ENCODE measurements at places on chromosomes 3 and 15. TPM values are rescaled to one million over a fixed set of nuclear protein-coding genes. Genes with fewer than 3 reads are reported as not detected.

GRCh38 chr15:76636059-76636458, 269.1 kb downstream of the SCAPER start:
- no peak for DNase-seq

GRCh38 chr15:66036859-66037258, 167.6 kb downstream of the RAB11A start:
- DNase-seq = no peak

DNA sequence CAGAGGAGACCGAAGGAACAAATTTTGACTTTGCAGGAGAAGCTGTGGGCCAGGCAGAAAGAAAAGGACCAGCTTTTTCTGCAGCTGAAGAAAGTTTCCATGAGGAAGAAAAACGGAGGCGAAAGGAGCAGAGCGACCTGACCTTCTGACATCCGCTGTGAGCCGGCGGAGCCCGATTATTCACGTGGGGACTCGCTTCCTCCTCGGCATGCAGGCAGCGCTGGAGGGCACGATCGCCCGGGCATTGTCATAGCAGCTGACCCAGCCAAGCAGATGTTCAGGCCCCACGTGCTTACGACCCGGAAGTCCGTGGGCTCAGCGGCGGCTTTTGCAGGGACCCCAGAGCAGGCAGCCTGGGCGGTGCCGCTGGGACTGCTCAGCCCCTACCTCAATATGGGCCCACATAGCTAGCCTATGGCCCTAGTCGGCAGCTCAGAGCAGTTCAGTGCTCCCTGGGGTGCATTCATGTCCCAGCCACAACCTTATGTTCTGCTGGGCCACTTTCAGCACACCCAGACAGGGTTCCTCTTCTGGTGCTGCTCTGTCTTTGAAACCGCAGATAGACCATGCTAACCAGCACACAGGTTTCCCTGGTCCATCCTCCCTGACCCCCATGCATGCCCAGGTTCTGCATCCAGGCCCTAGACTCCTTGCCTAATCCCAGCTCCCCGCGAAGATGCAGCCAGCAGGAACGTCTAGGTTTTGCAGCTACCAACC, 10.5 kb upstream of the EIF4A2 start:
- peak; percentile 74 for DNase-seq

GRCh38 chr3:120682095-120682681, at the start of gene HGD:
HGD (minus strand) TSS chr3:120682239; CDS start chr3:120682111, 128 bp downstream.
- DNase-seq = no peak

- DNase-seq = no peak
These were observed 122.9 kb downstream of the ARRDC4 start for GRCh38 chr15:98083203-98083910.

GRCh38 chr3:18057471-18058091, 315.1 kb upstream of the TBC1D5 start:
- DNase-seq = no peak

- DNase-seq = no peak
These were observed 287.2 kb downstream of the CGGBP1 start for GRCh38 chr3:87771337-87772192.

DNA sequence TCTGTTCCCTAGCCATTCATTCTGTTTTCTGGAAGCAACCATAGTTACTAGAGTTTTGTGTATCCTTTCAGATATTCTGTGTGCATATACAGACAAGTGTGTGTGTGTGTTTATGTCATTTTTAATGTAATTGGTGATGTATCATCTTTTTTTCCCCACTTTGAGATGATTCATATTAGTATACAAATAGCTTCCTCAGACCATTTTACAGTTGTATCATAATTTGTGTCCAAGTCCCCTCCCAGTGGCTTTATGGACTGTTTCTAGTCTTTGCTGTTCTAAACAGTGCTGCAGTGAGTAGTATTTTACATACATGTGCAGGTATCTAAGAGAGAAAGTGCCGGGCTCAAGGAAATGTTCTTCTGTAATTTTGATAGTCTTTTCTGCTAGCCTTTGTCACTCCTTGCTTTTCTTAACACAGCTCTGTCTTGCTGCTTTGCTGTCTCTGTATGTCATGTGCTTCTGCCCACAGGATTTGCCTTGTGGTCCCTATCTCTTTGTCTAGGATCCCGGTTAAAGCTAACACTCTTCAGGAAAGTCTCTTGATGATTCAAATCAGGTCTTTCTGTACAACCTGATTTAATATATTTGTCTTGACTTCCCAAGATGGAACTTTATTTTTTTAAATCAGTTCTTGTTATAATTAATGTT, 31.5 kb upstream of the FBXL22 start:
- no peak for DNase-seq

- DNase-seq = no peak
These were observed 7.9 kb downstream of the FEM1B start for GRCh38 chr15:68285259-68285980.

DNA sequence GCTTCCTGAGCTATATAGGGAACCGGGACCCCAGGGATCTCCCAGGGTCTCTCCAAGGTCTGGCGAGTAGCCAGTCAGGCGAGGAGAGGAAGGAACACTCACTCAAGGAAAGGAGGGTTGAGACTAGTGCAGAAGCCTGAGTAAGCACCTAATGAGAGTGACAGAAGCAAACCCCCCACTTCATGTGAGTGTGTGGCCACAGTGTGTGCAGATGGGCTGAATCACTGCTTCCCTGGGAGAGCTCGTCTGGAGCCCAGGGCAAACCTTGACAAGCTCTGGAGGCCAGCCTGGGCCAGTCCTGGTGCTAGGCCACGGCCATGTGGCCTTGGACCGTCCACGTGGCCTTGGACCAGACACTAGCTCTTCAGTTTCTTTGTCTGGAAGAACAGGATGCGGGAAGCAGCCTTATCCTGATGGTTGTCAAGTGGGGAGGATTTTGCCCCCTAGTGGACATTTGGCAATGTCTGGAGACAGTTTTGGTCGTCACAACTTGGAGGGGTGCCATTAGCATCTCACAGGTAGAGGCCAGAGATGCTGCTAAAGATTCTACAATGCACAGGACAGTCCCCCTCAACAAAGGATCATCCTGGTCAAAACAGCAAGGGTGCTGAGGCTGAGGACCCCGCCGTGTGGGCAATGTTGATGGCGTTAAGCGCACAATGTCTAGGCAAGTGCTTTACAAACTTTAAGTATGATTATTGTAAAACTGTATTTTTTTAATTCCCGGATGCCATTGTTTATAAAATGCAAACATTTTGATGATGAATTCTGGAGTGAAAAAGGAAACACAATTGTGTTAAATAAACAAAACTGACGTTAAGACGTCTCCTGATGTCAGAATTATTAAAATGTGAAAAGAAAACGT, 34.8 kb upstream of the CTSH start:
- no peak for DNase-seq

DNA sequence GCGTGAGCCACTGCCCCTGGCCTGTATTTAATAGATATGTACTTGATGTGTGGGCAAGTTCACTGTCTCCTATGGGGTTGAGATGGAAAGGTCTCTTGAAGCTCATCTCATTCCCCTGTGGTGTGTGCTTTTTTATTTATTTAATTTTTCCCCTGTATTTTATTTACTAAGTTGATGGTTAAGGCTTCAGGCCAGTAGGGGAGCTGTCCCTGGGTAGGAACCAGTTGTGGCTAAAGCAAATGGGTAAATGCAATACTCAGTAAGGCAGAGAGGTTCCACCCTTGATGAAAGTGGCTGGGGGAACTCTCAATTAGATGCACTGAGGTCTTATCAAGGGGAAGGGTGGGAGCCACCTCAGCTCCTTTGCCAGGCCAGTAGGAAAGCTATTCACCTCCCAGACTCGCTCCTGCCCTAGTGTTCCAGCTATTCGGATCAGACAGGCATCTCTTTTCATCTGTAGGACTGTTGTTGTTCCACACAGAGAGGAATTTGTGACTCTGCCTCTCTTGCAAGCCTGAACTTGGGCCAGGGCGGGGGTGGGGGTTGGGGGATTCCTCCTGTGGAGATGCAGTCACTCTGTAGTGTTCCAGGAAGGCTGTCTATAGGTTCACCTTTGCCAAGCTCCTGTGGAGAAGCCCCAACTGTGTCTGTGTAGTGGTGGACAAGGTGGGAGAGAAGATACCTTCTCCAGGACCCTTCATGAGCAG, 26.1 kb downstream of the PCCB start:
- DNase-seq = no peak

DNA sequence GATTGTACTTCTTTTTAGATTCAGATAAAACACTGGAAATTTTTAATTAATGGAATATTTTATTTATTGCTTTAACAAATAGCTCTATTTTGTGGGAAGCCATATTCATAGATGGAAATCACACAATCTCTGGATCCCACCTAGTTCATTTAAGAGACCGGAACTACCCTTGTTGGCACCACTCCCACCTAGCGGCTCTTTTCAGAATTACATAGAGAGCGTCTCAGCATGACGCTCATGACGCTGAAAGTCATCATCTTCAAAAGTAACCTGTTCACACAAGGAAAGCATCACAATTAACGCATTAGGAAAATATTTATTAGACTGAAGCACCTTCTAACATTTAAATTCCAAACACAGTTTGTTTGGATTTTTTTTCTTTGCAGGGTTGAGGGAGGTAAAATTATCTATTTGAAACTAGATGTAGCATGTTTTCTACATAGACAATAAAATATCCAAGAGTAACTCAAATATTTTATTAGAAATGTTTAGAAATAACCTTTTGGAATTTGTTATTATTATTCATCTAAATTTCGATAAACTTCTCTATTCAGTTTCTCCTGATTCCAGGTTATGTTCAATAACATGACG, 214.9 kb upstream of the ARRDC4 start:
- DNase-seq = no peak

GRCh38 chr3:192307631-192308030, 419.7 kb downstream of the FGF12 start:
- no peak for DNase-seq

GRCh38 chr3:39383881-39384664, 903 bp downstream of the SLC25A38 start:
- peak; percentile 97 for DNase-seq

GRCh38 chr3:180277041-180277440, 240.3 kb upstream of the PEX5L start:
- DNase-seq = no peak

DNA sequence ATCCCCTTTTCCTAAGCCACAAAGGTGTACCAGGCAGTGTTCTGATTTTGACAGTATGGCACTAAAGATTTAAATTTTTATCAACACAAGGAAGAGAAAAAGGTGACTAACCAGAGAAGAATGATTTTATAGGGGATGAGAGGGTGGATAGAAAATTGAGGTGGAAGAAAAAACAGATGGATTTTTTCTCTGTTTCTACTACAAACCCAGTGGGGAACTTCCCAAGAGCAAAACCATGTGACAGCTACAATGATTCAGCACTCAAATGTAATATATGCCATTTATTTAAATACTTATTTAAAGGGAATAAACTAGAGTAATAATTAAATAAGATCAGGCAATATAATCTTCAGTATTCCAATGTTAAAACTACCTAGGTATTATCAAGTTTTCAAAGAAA, 11.1 kb downstream of the DCUN1D1 start:
- no peak for DNase-seq

GRCh38 chr3:180678231-180678630, 1.1 kb downstream of the CCDC39 start:
- DNase-seq = no peak

GRCh38 chr3:141469720-141470119, 17.1 kb upstream of the RASA2 start:
- no peak for DNase-seq

DNA sequence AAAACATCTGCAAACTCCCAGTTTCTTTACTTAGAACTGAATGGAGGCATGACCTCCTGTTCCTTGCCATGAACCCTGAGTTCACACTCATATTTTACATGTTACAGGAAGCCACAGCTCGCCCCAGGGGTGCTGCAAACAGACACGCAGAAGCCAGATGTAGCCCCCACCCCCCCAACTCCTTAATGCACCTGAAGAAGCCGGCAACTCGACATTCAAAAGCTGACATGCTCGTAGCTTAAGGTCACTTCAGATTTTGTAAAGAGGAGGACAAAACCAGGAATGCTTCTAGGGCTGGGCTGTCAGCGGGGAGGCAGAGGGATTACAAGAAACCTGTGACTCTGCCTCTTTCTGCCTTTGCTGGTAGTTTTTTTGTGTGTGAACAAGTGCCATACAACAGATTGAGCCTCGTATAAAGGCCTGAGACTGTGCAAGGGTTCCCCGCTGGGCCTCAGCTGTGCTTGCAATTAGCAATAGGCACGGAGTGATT, 42.0 kb upstream of the FEZF2 start:
- DNase-seq = no peak

- DNase-seq = no peak
These were observed 65.7 kb downstream of the MYLK start for GRCh38 chr3:123818324-123818920.

GRCh38 chr3:155737844-155738460, 6.9 kb downstream of the PLCH1 start:
- DNase-seq = no peak

DNA sequence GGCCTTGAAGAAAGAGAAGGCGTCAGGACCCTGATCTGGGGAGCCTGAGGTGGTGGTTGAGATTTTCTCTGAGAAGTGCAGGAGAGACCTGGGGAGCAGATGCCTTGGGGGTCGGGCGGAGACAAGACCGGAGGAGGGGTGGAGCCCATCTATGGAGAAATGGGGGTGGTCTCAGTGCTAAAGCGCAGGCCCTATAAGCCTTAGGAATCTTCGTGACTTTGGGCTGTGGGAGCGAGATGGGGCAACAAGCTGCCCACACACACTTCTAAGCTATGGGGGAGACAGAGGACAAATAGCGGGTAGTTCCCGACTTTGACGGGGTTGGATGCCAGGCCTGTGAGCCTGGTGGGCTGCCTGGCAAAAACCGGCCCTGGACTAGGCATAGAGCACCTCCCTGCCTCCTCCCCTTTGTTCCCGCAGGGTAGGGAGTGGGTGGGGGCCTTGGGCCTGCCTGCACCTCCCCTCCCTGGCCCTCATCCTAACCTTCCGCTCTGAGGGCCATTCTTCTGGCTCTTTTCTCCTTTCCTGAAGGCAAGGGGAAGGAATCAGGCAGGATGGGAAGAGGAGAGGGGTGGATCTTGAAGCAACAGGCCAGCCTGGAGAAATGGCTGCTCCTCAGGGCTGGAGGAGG, 880 bp downstream of the NISCH start:
- DNase-seq = no peak

- DNase-seq = no peak
These were observed 154.0 kb upstream of the BCL6 start for GRCh38 chr3:187899246-187899645.

GRCh38 chr3:150414258-150414657, 6.2 kb downstream of the TSC22D2 start:
- no peak for DNase-seq

GRCh38 chr15:75049392-75049791, 26.0 kb downstream of the PPCDC start:
- DNase-seq = no peak

GRCh38 chr3:72164635-72164978, 379.7 kb upstream of the PROK2 start:
- no peak for DNase-seq

GRCh38 chr3:115885621-115886020, 262.3 kb downstream of the GAP43 start:
- DNase-seq = no peak

Gene PAQR9
- total RNA-seq = not detected

Gene CTXN2
- total RNA-seq = not detected

Gene PEX5L
- total RNA-seq = not detected

Gene HESX1
- total RNA-seq = 0.50 TPM

Gene NUP210
- total RNA-seq = 163 TPM

Gene DCBLD2
- total RNA-seq = 1.2 TPM

Gene RFT1
- 27.9 TPM for total RNA-seq

Gene KNG1
- total RNA-seq = not detected

Gene GOLGA8R
- 35.4 TPM for total RNA-seq

Gene STRIT1
- not detected for total RNA-seq

Gene IGSF10
- not detected for total RNA-seq

Gene PCNP
- 167 TPM for total RNA-seq

All from activated naive CD8-positive, alpha-beta T cell treated with anti-CD3 and anti-CD28 coated beads, Interleukin-2, amount 10 ng/mL, durations not matched to agents 7 days and 5 days (primary cell).